Sigmoid colon (tissue), 7 donors: ENCODE measurements at places on chromosomes 6 and 20.

- DNase-seq = no peak
Observed at GRCh38 chr6:78482801-78483552, 384.4 kb upstream of the IRAK1BP1 start.

DNA sequence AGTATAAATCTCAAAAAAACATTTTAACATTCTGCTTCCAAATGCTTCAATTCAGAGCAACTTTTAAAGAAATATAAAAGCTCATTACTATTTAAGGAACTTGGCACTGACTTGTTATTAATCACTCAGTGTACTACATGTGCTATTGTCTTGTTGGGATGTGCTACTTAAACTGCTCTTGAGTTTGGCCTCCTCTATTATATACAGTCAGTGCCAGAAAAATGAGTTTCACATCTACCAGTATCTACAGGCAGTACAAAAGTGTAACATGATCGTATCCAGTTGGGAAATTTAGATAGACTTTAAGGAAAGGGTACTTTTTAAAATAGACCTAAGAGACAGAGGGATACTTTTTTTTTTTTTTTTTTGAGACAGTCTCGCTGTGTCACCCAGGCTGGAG, 627.3 kb upstream of the SLC35B3 start:
- no peak for DNase-seq

DNA sequence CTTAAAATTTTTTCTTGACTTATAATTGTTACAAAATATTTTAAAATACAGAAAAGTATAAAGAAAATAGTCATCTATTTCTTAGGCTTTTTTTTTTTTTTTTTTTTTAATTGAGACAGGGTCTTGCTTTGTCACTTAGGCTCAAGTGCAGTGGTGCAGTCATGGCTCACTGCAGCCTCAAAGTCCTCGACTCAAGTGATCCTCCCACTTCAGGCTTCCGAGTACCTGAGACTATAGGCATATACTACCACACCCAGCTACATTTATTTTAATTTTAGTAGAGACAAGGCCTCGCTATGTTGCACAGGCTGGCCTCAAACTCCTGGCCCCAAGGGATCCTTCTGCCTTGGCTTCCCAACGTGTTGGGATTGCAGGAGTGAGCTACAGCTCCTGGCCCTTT, 5.3 kb upstream of the ACAT2 start:
- no peak for DNase-seq

DNA sequence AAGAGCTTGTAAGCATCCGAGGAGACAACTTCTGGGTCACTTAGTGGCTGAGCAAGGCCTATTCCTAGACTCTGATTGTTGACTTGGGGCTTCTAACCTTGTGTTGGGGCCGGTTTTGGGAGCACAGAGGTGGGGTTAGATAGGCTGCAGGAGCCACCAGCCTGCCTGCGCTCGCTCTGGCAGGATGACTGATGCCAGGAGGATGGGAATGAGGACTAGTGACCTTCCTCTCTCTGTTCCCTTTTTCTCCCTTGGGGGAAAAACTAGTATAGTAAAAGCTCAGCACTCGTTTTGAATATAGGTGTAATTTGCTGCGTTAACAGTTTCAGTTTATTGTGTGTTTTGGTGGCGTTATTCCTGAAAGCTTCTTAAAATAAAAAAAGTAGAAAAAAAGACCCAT, 141.5 kb downstream of the ARID1B start:
- DNase-seq = no peak

- no peak for DNase-seq
Observed at GRCh38 chr6:24543683-24544082, 48.9 kb downstream of the ALDH5A1 start.

GRCh38 chr6:7108964-7109836, 1.4 kb downstream of the RREB1 start:
- DNase-seq = peak; percentile 91

GRCh38 chr20:47040506-47041125, 146.0 kb downstream of the EYA2 start:
- DNase-seq = no peak
